ENCODE measurements at places on chromosomes 1 and 21.

DNA sequence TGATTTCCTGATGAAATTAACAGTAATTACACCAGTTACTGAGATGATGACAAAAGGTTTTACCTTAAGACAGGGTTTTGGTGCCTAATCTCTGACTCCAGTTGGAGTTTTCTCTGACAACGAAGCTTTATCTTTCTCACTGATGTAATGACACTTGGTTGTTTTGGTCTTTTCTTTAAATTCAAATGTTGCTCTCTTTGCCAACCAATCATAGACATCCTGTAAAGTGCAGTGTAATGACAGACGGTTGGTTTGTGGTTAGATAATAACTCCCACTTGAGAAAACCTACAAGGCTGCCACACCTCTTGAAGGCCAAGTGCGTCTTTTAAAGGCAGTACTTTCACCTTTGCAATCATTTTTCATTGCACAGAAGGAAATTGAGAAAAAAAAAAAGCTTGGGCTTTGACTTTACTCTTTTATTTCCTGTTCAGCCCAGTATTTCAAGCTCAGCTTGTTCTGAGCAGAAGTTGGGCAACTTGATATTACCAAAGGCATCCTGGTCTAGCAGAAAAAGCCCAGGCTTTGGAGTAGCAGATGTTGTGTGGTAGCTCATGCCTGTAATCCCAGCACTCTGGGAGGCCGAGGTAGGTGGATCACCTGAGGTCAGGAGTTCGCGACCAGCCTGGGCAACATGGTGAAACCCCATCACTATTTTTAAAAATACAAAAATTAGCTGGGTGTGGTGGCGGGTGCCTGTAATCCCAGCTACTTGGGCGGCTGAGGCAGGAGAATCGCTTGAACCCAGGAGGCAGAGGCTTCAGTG, 14.9 kb downstream of the PDIK1L start:
- peak; percentile 33 for DNase-seq

DNA sequence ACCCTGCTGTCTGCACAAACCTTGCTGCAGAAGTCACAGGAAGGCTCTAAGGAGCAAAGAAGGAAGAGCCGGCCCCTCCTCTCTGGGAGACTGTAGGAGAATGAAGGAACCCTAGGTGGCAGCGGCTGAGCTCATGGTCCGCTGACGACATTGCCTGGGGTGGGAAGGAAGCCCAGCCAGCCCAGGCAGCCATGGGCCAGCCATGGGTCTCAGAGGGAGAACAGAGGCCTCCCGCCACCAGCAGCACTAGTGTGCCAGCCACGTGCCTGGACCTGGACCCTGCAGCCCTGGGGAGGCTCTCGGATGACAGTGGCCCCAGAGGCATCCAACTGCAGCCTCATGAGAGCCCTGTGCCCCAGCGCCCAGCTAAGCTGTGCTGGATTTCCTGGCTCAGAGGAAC, 49.2 kb upstream of the POFUT2 start:
- no peak for DNase-seq

DNA sequence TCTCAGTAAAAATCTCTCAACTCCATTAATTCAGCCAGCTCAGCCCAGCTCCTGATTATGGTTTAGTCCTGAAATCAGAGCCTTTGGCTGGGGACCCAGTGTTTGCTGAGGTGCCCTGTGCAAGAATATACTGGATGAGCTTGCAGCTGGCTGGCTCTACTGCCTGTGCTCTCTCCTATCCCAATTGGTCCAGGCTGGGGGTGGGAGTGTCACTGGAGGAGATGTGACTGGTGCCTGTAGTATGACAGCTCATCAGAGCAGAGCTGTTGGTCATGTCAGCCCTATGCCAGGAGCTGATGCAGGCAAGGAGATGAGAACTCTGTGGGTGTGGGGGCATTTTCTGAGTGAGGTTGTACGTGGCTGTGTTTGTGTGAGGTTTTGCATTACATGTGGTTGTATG, 87.0 kb downstream of the TNR start:
- DNase-seq: no peak

DNA sequence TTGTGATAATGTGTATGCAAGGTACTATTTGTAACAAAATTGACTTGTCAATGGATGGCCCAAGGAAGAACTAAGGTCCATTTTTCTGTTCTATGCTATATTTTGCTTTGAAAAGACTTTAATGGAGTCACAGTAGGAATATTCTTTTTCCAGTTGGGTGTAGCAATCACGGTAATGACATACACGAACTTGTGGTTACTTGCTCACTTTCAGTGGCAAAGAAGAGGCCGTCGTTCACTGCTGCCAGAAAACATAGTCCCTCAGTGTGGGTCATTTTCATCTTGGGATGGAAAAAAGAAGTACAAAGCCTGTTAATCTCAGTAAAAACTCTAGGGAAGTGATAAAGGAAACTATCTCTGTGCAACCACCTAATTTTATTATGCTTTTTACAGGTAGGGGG, 47.8 kb upstream of the LAMC2 start:
- no peak for DNase-seq

- DNase-seq: no peak
These were observed 6.8 kb downstream of the MIER1 start for GRCh38 chr1:66931590-66931989.

DNA sequence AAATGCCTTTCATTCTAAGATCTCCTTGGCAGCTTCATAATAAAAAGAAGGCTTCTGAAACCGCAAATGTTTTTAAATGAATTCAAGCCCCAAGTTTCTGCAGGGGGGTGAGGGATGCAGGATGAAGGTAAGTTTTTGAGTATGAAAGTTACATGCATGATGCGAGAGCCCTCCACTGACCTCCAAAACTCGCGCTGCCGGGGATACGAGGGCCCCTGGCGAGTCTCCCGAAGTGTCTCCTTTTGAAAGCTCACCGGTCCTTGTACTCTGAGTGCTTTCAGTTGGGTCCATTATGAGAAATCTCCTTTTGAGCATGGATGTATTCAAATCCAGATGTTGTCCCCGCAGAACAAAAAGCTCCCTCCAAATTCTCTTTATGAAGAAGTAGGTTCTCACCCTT, 18.9 kb upstream of the ZC3H12A start:
- no peak for DNase-seq

DNA sequence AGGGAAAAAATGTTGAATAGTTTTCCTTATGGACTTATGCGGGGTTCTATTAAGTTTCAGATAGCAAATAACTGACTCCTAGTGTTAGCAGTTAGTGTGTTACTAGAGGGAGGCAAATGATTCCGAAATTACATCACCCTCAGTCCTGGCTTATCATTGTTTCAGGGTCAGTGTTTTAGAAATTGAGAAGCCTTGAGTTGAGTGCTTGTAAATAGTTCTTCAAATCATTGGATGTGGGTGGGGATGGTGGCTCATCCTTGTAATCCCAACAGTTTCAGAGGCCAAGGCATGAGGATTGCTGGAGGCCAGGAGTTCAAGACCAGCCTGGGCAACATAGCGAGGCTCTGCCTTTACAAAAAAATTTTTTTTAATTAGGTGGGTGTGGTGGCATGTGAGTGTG, 21.3 kb downstream of the SOAT1 start:
- no peak for DNase-seq

DNA sequence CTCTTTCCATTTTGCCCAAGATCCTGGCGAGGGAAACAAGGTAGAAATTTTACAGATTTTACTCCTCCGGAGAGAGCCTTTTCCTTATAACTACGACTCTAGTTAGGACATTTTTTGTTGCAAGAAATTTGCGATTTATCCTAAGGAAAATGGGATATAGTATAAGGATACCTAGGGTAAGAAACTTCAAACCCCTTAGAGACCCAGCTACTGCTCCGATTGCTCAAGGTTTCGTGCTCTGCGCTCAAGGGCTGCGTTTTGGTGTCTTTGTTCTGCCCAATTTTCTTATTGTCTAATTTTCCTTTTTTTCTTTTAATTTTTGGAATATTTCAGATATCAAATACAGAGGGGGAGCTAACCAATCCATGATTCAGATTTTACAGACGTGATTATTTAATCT, 1.5 kb downstream of the TTC3 start:
- no peak for DNase-seq

- DNase-seq: no peak
These were observed 1.9 kb downstream of the PLA2G2F start for GRCh38 chr1:20141001-20141400.

DNA sequence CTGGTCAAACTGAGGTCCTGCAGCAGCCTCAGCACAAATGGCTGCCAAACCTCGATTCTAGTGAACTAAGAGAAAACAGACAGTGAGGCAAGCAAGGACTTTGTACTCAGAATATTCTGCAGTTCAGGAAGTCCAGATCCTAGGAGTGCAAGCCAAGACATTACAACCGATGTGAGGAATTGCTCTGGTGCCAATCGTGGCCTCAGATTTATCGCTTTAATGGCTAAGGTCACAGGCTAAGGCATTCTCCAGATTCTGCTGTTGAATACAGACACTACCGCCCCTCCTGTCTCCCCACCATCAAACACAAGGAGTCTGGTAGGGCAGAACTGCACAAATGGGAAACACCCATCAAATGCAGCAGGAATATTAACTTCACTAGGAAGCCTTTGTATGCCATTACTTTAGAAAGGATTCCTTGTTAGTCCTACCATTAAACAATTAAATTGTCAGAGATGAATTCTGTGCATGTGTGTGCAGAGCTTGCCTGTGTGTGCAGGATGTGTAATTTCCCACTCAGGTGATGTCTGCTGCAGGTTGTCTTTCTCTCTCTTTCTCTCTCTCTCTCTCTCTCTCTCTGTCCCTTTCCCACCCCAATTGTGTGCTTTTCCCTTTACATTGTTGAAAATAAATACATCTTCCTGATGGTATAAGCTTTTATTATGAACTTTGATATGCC, 9.2 kb upstream of the SERTAD4 start:
- no peak for DNase-seq

GRCh38 chr1:72649211-72649888, 367.0 kb upstream of the NEGR1 start:
- no peak for DNase-seq

DNA sequence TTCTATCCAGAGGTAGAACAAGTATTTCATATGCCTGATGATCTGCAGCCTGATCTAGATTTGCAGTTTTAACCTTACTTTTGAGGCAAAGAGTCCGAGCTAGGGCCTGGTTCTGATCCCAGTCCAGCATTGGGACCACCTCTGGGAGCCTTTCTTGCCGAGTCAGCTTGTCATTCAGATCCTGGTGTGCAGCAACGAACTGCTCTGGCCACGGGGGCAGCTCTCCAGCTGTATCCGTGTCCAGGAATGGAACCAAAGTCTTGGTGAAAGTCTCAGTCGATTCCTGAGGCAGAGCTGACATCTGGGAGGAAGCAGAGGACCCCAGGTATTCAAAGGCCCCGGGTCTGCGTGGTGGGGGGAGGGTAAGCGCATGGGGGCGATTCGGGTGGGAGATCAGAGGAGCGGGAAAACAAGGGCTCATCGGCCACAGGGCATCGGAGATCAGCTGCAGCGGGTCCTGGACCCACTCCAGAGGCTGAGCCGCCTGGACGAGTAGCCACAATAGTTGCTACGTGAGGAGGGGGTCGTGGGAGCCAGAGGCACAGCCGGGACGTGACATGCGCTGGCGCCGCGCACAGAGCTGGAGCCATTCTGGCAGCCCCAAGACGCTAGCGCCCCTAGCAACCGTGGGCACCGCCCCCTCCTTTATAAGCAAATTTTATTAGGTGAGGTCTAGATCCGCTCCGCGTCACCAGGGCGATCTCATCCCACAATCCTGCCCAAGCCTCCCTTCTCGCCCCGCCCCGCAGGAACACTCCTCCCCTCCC, 32.4 kb upstream of the BSDC1 start:
- peak; percentile 43 for DNase-seq

GRCh38 chr1:24311741-24312140, 7.4 kb upstream of the GRHL3 start:
- DNase-seq: no peak

DNA sequence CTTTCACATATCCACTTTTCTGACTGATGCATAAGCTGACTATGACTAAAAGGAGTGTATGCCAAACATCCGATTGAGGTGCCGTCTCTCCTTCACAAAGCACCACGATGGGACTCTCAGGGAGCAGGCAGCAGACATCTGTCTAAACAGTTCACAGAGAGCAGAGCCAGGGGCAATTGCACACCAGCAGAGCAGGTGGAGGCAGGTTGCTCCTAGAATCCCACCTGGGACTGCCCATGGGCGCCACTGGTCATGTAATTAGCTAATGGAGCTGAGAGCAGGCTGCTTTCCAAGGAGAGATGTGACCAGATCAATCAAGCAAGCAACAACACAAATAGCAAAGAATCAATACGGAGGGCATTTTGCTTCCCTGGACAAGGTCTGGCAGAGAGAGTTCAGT, 30.5 kb upstream of the COA6 start:
- no peak for DNase-seq

Data from NCI-H1048 (cell line).